Activated CD4-positive, alpha-beta T cell treated with anti-CD3 and anti-CD28 coated beads, Interleukin-2, amount 10 ng/mL, durations not matched to agents 7 days and 5 days (primary cell): ENCODE measurements at places on chromosomes 4 and X. TPM values are rescaled to one million over a fixed set of nuclear protein-coding genes. Genes with fewer than 3 reads are reported as not detected.

GRCh38 chr4:143346206-143346605, 9.5 kb downstream of the GAB1 start:
- H3K27ac ChIP-seq, result no peak overlapping the region
- peaks cover 20% of the 10 kb centered on the region for H3K27me3 ChIP-seq
- no peak overlapping the region for H3K4me3 ChIP-seq
- no peak for DNase-seq

DNA sequence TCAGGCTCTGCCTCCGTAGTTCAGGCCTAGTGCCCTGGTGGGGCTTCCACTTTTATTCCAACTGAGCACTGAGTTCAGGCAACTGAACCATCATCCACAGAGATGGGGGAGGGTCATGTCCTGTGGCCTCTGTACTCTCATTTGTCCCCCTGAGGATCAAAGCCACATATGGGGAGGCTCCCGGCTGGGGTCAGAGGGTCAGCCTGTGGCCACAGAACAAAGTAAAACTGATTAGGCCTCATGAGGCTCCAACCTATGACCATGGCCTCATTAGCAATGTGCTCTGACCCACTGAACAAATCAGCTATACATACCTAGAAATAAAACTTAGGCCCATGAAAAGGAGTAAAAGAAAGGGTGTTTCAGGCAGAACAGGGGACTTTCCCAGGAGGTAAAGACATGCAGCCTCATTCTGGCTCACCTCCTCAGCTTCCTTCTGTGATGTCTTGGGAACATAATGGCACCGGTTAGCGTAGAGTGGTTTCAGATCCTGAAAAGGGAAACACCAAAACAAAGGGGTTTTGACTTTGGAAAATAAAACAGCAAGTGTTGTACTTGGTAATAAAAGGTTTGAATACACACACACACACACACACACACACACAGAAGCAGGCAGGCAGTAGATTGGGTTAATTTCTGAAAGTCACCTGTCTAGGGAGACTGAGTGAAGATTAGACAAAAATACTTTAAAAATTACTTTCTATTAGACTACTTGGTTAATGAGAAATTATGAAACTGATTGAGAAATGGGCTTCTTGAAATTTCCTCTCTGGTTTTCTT, 24.3 kb downstream of the TMEM255A start:
- H3K4me3 ChIP-seq, result no peak overlapping the region
- DNase-seq, result no peak
- peaks cover 1% of the 10 kb centered on the region for H3K27me3 ChIP-seq

Gene HGFAC
- 0.10 TPM for total RNA-seq

Gene IL21
- total RNA-seq, result 1.0 TPM

Gene RBM47
- total RNA-seq, result 1.0 TPM
